SK-N-SH (cell line): ENCODE measurements at places on chromosomes 13 and 19.

GRCh38 chr13:73251626-73252265 lies 192.9 kb downstream of the KLF5 start:
- no peak for DNase-seq

GRCh38 chr13:71054358-71054757 lies 812.6 kb downstream of the DACH1 start:
- DNase-seq: no peak

- no peak for DNase-seq
Observed at GRCh38 chr13:48156466-48156865, 61.6 kb upstream of the MED4 start.

- DNase-seq: peak; percentile 75
Observed at GRCh38 chr19:16386619-16387240, 62.1 kb downstream of the KLF2 start.

GRCh38 chr13:41463838-41464602 lies 6.7 kb downstream of the RGCC start:
- no peak for DNase-seq

- no peak for DNase-seq
Observed at GRCh38 chr13:102692491-102692826, 2.4 kb downstream of the METTL21C start.
